ENCODE measurements at places on chromosomes 3 and 15.
A peak's percentile ranks its signal among the peaks of the same experiment; 100 is the strongest.

GRCh38 chr3:157081626-157082210, 78.2 kb downstream of the CCNL1 start:
- DNase-seq = no peak

- DNase-seq = no peak
These were observed 279.1 kb downstream of the FAM43A start for GRCh38 chr3:194964809-194965208.

- no peak for DNase-seq
These were observed 32.8 kb downstream of the ZNF589 start for GRCh38 chr3:48273594-48274211.

DNA sequence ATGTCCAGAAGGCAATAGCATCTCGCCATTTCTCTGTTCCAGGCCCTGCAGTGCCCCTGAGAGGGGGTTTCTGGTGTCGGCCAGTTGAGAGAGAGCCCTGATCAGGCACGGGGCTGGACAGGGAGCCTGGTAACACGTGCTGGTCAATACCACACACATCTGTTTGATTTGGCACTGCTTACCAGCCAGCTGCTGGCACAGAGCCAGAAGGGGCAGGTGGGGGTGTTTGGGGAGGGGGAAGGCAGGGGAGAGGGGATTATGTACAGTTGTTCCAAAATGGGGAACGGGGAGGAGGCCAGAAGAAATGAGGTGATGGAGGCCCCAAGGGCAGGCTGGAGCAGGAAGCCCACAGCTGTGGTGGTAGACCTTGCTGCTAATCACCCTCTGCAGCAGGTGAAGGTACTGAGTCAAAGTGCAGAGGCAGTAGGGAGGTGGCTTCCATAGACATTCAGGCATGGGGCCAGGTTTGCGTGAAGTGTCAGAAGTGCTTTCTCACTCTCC, 153.5 kb upstream of the LPP start:
- DNase-seq = peak; percentile 3

GRCh38 chr15:63015618-63016017, 26.9 kb upstream of the TPM1 start:
- no peak for DNase-seq

DNA sequence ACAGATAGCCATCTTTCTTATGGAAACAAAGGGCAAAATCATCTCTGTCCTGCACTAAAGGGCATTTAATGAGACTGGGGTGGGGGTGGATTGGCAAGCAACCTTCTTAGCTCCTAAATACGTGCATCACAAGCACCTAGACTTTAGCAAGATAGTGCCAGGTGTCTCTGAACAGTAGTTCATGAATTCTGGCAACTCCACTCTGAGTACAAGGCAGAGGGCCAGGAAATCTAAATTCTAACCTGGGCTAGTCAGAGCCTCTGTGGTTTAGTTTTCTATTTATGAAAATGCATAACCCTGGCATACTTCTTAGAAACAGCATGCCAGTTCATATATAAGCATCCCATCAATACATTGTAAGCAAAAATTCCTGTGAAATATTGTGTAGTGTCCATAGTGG, 788.5 kb downstream of the MCTP2 start:
- no peak for DNase-seq

DNA sequence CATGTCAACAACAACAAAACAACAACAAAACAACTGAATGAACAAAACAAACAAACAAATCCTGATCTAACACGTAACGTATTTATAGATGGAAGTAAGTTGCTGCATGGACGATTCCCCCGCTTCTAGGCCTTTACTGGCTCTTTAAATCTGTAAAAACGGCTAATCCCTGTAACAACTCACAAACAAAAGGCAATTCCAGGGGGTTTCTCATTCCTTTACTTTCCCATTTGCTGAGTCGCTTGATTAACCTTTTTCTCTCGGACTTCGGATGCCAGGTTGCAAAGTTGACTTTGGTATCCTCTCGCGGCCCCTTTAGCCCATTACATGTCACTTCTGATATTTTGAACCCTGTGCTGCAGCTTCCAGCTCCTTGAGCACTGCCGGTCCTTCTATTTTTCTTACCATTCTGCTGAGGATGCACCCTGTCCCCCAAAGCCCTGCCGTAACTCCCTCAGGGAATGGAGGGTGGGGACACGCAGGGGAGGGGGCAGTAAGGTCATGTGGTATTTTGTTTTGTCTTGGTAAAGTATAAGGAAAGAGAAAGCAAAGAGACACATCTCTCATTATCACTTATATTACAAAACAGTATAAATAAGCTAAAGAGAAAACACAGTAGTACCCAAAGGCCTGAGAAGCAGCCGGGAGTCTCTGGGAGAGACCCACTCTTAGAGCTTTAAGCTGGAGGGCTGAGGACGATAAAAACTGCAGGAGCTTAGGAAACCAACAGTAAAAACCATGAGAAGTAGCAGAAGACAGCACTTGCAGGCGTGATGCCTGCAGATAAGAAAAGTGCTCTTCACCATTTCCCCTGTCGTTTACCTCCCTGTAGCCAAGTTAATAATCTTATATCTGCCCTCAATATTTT, 457.8 kb upstream of the ZNF717 start:
- DNase-seq = no peak

Data from NCI-H1417 treated with DMSO at 0.1 percent for 48 hours (cell line).